Stimulated activated CD8-positive, alpha-beta memory T cell treated with anti-CD3 and anti-CD28 coated beads, Interleukin-4, amount 100 ng/mL, for 4 hours (primary cell): ENCODE measurements at places on chromosomes 4 and X.

GRCh38 chr4:181761156-181761555 is 482.0 kb upstream of the TENM3 start:
- DNase-seq, result no peak

DNA sequence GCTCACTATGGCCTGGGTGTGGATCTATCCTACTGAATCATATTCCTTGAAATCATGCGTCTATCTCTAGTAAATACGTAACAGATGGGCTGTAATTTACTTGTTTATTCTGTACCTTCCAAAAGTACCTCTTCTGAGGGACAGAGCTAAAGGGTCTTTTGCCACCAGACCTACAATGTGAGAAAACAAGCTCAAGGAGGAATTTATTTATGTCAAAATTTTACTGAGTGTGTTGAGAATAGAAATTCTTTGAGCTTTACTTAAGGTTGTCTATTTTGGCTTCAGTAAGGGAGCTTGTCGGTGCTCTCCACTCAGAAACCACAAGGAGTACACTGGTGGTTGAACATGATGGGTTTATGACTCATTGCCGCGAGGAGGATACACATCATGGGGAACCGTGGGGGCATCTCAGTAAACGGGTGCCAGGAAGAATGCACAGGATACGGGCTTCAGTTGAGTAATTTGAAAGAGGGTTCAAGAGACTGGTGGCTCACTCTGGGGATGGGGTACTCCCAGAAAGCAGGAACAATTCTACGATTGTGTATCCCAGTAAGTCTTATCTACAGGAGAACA is 3.0 kb downstream of the ANK2 start:
- DNase-seq, result no peak

GRCh38 chrX:68686097-68686977 is 38.9 kb downstream of the STARD8 start:
- DNase-seq, result no peak

- DNase-seq, result no peak
These were observed 435.9 kb downstream of the PACRGL start for GRCh38 chr4:21136051-21136630.
